AG20443 (cell line): ENCODE measurements at places on chromosomes 11 and 22.

DNA sequence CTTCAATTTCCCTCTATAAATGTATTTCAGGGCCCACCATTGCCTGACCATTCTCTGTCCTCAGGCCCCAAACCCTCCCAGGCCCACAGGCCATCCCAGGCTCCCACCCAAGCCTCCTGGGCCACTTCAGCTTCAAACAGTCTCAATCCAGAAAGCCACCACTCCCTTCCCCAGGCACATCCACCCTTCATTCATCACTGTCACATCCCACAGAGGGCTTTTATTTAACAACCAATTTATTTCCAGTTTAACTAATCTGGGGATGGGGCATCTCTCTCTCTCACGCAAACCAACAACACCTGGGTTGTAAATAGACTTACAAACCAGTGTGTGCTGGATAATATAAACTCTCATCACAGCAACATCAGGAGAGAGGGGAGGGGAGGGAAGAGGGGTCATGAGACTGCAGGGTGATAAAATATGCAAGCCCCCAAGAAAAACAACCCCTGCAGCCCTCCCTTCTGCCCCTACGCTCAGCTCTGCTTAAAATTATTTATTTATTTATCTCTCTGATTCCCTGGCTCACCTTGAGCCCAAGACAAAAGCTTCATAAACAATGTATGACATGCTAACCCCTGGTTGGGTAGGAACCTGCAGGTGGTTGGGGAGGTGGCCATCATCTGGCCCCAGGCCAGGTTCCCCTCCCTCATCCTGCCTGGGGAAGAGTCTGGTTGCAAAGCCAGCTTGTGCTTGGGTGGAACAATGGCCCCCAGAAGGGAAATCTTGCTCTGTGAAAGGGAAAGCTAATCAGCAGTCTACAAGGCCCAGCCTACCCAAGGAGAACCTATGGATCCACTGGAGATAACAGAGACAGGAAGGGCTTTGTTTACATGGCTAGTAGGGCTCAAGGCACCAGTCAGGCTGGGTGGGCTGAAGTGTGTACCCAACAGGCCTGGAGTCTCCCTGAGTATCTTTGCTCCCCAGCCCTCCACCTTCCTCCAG, 359.2 kb downstream of the BUD13 start:
- DNase-seq: no peak

DNA sequence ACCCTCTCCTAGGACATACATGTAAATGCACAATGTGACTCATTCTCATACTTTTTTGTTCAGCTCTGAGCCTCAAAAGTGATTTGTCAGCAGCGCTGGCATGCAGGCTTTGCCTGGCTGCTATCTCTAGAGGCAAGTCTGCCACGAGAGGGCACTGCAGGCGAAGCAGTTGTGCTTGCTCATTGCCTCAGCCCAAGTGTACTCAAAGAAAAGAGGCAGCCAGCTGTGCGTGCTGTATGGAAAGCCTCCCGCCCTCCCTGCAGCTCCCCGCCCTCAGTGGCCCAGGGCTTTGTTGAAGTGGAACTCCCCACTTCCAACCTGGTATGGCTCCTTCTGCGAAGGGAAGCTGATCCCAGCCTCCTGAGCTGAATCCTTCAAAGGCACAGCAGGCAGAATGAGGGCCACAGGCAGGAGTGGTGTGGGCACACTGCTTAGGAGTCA, 16.3 kb downstream of the SDHAF2 start:
- DNase-seq: peak; percentile 96

DNA sequence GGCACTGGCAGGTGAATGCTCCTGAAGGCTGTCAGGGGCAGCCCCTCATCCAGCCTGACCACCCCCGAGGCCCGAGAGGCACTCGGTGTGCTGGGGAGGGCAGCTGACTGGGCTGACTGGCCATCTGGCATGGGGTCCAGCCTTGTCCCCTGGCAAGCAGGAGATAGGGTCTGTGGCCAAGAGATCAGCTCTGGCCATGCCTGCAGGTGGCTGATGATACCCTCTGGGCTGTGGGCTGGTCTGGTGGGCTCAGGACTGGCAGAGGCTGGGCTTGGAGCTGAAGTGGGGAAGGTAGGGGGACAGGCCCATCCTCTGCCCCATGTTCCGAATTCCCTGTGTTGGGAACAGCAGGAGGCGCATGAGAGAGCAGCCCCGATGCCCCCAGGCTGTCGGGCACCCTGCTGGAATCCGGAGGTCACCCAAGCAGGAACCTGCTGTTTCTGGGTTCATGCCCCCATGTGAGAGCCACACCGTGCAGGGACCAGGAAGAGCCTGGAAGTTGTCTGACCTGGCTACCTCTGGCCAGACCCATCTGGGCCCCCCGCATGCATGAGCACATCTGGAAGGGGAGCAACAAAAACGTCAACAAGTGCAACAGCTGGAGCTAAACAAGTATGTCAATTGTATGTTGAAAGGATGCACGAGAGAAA, 527.0 kb downstream of the TBC1D22A start:
- no peak for DNase-seq

- no peak for DNase-seq
Measured at GRCh38 chr22:28741200-28741784, 328 bp downstream of the CHEK2 start.

DNA sequence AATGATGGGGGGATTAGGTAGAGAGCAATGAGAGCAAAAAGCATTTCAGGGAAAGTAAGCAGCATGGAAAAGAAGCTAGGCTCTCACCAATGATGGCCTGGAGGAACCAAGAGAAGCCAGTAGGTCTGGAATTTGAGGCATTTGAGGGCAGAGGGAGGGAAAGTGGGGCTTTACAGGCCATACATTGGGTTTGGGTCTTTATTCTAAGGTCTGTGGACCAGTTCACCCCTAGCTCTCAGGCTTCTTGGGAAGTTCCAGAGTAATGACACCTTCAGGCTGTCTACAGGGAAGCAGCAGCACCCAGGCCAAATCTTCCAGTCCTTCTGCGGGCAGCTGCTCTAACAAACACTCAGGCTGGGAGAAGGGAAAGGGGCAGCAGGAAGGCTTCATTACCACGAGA, 29.4 kb downstream of the ARFGAP2 start:
- DNase-seq: no peak

DNA sequence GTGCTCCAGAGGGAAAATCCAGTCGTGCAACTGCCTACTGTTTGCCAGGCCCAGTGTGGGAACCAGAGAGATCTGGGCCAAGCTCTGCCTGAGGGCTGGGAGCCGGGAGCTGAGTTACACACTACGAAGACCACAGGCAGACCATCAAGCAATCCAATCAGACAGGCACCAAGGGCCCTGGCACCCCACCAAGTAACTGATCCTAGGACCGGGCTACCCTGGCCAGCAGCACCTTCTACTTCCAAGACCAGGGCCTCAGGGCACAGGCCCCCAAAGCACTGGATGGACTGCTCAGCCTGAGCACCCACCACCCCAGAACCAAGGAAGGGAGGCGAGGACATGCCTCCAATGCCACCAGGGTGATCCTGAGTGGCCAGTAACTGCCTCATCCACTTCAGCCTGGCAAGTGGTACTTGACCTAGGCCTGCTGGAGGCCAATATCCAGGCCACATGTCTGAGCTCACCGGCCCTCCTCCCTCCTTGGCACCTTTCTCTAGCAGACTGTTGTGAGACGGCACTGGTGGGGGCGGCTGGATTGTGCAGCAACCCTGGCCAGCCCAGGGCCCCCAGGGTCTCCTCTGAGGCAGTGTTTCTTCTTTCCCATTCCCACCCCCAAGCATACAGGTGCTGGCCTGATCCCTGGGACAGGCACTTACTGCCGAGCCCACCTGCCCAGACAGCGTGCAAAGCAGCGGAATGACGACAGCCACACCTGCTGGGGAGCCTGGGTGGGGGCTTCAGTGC, 20.7 kb upstream of the ARFGAP3 start:
- DNase-seq: no peak

DNA sequence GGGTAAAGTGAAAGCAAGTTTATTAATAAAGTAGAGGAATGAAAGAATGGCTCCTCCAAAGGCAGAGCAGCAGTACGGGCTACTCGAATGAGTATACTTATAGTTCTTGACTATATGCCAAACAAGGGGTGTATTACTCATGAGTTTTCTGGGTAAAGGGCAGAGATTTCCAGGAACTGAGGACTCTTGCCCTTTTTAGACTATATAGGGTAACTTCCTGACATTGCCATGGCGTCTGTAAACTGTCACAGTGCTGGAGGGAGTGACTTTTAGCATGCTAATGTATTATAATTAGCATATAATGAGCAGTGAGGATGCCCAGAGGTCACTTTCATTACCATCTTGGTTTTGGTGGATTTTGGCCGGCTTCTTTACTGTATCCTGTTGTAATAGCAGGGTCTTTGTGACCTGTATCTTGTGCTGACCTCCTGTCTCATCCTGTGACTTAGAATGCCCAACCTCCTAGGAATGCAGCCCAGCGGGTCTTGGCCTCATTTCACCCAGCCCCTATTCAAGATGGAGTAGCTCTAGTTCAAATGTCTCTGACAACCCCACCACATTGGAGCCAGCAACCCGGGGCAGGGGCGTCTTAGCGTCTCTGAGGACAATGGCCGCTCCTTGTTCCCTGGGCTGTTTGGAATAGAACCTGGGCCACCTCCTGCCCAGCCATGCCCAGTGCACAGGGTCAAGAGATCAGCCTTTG, 34.9 kb upstream of the CD82 start:
- DNase-seq: no peak

DNA sequence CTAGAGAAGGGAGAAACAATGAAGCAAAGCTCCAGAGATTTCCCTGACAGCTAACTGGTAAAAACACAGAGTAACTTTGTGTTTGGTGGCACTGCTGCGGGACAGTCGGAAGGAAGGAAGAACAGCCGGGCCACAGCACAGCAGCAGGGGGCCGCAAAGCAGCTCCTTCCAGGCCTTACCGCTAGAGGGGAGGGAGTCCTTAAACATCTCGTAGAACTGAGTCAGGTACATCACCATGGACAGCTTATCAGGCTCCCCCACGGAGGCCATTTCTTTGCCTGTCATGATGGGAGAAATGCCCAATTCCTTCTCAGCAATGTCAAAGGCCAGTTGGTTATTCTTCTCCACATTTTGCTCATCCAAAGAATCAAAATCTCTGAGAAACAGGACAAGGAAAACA, 114.6 kb upstream of the BID start:
- DNase-seq: no peak

DNA sequence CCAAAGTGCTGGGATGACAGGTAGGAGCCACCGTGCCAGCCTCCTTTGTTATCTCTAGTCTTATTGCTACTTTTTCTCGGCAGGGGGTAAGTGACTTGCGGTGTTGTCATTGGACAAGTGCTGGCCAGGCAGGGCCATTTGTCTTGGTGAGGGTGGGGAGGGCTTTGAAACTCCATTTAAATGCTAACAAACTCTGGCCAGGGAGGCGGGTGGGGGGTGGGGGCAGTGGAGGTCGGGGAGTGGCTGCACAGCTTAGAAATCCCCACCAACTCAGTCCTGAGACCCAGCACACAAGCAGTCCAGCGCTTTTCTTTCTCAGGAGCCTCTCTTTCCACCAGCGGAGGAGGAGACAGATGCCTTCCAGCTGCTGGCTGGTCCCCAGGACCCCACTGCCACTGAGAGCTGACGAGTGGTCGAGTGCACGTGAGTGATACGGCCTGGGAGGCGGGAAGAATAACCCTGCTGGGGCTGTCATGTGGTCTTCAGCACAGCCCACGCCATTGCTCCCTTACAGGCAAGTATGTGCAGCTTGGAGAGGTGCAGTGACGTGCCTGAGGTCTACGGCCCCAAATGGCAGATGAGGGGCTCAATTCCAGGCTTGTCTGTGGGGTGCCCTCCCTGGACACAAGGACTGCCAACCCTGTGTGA, 24.2 kb upstream of the OSBPL5 start:
- no peak for DNase-seq

GRCh38 chr22:26848244-26848920, 191.0 kb downstream of the MIAT start:
- DNase-seq: peak; percentile 52

GRCh38 chr11:46352063-46352841, 5.0 kb downstream of the DGKZ start:
- peak; percentile 69 for DNase-seq

- DNase-seq: peak; percentile 43
Measured at GRCh38 chr11:78251083-78251775, 62.5 kb downstream of the USP35 start.

GRCh38 chr11:101354801-101355200, 225.2 kb upstream of the PGR start:
- no peak for DNase-seq

- no peak for DNase-seq
Measured at GRCh38 chr11:133239575-133239974, 292.7 kb downstream of the OPCML start.

GRCh38 chr11:119417726-119418540, 5.0 kb downstream of the THY1 start:
- DNase-seq: peak; percentile 95

- no peak for DNase-seq
Measured at GRCh38 chr11:119109843-119110242, 2.7 kb downstream of the C2CD2L start.

- peak; percentile 77 for DNase-seq
Measured at GRCh38 chr11:28146123-28146751, 38.0 kb downstream of the METTL15 start.

DNA sequence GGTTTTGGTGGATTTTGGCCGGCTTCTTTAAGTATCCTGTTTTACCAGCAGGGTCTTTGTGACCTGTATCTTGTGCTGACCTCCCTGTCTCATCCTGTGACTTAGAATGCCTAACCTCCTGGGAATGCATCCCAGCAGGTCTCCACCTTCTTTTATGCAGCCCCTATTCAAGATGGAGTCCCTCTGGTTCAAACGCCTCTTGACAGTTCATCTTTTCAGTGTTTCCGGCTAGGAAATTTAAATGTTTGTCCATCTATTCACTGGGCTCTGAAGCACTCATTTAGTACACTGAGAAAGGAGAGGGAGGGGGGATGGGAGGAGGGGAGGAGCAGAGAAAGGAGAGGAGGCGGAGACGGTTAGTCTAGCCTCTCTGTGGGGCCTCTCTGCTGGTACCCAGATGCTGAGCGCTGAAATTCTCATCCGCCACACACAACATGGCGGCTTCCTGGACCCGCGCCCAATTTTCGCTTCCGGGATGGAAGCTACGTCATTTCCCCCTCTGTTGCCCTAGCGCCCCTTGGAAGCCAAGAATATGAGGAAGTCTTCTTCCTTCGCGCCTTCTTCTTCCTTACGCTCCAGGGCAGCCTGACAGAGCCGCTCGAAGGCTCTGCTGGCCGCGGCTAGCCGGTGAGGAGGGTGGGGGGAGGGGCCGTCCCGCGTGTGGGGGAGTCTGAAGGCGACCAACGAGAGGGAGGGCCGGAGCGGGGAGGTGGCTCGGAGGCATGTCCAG, 69.0 kb upstream of the SYT13 start:
- peak; percentile 34 for DNase-seq

- DNase-seq: peak; percentile 2
Measured at GRCh38 chr22:41991111-41991510, 7.5 kb upstream of the WBP2NL start.

GRCh38 chr11:48384670-48385069, 18.4 kb upstream of the OR4C5 start:
- no peak for DNase-seq
